T-cell (primary cell): ENCODE measurements at places on chromosomes 3 and 15. TPM values are rescaled to one million over a fixed set of nuclear protein-coding genes. Genes with fewer than 3 reads are reported as not detected.

DNA sequence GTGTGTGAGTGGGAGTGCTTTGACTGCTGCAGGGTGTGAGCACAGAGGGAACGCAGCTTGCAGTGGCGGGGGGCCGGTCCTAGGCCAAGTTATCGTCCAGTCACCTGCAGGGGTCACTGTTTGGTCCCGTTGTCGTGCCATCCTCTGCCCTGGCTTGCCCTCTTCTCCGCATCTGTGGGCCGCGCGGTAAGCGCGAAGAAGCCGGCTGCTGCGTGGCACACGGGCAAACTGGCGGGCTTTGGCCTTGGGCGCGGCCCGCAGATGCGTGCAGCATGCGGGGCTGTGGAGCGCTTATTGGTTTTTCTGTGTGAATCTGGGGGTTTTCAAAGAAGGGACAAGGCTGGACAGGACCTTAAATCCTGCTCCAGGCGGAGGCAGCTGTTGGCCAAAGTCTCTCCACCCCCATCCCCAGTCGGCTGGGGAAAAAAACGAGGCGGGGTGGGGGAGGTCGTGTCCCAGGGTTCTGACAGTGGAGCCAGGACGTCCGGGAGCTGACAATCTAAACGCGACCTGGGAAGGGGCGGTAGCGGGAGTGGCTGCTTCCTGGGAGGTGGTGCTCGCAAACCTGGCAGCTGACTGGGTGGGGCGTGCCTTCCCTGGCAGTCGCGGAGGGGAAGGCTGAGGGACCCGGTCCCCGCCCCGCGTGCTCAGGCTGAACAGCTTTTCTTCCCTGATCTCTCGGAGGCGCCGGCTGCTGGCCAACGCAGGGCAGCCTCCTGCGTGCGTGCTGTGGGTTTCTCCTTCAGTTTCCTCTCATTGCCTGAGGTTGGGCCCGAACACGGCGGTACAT is 39.7 kb upstream of the VEPH1 start:
- DNase-seq = no peak

WDR76 gene
- total RNA-seq = 12.0 TPM

GRCh38 chr15:63287109-63287508 is 9.7 kb downstream of the APH1B start:
- DNase-seq = no peak

DNA sequence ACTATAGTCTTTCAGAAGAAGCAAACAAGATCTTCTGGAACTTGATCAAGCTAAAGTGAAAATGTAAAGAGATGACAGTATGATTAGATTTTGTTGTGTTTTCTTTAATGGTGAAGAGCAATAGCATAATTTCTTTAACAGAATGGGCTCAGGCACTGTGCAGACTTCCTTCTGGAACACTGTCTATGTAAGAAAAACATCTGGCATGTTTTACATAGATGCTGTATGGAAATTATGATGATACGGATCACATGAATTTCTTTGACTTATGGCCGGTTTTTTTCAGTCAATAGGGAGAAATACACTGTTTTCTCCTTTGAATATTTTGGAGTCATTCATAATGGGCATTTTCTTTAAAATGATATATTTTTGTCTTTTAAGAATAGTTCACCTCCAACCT is 42.6 kb downstream of the PHLDB2 start:
- no peak for DNase-seq

GRCh38 chr3:129118745-129119144 is 2.9 kb downstream of the RAB43 start:
- DNase-seq = peak; percentile 51

TIMP4 gene
- total RNA-seq = not detected

GRCh38 chr15:67521783-67522568 is 1.0 kb downstream of the C15orf61 start:
- no peak for DNase-seq

PGBD4 gene
- 3.7 TPM for total RNA-seq

DNA sequence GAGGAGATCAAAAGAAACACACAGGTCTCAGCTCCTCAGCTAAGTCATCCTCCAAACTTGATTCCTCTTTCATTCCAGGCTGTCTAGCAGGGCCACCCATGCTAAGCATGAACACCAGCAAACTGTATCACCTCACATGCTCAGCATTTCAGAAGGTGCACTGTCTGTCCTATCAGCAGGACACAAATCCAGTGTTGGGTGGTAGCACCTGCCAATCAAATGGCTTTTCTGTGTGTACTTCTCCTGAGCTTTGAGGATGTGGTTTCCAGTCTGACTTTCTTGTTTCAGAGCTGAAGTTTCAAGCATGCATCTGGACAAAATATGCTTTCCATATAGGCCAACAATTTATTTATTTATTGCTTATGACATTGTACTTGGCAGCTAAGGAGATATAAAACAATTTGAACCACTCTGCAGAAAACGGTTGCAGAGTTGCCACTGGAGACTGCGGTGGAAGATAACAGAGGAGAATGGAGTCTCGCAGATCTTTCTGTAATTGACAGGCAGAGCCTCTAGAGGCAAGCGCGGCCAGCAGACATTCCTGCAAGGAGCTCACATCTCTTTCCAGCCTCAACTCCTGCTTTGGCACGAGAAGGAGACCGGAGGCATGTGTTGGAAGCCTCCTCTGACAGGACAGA is 167.1 kb upstream of the WNT5A start:
- DNase-seq = no peak

DNA sequence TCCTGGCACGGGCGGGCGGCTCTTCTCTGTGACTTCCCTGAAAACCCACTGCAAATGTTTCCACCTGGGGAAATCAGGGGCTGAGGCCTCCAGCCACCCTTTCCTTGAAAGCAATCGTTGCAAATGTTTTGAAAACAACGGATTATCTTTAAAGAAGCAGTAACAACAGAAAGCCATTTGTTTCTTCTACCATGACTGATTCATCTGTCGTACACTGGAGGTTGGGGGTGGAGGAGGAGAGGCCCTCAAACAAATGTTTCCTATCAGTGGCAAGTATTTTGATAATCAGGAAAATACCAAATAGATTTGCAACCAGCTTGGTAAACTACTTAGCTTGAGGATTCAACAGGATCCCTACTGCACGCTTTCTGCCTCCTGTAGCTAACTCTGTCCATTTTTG is 114.9 kb downstream of the PDZRN3 start:
- DNase-seq = no peak

PAQR9 gene
- not detected for total RNA-seq

DNA sequence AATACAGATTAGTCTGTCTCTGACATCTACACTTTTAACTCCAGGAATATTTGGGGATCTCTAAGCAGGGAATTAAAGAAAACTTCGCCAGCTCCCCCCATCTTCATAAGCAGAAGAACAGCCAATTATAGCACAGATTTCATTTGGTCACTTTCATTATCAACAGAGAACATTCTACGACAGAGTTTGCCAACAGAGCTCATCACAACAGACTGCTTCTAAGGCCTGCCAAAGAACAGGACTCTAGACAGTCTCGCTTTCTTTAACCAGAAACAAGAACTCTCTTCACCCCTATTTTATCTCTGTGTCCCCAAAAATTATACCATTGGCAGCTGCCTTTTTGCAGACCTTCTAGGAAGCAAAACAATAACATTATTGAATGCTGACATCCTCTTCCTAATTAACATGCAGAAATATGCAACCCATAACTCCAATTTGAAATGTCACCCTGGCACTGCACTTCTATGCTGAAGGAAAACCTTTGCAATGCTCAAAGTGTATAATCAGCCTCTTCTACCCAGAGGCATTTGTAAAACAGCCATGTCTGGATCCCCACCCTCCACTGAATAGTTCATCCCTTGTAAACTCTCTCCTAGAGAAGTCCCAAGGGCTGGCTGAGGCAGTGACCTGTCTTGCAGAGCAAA is 552.8 kb downstream of the MAGI1 start:
- no peak for DNase-seq

CSK gene
- 212 TPM for total RNA-seq

GRCh38 chr3:36318621-36319200 is 61.6 kb upstream of the STAC start:
- no peak for DNase-seq

SMAD6 gene
- total RNA-seq = 0.33 TPM

DTWD1 gene
- total RNA-seq = 19.6 TPM

GRCh38 chr15:74011610-74012009 is 17.1 kb downstream of the PML start:
- no peak for DNase-seq

GRCh38 chr3:82129221-82129801 is 367.9 kb upstream of the GBE1 start:
- no peak for DNase-seq

DNA sequence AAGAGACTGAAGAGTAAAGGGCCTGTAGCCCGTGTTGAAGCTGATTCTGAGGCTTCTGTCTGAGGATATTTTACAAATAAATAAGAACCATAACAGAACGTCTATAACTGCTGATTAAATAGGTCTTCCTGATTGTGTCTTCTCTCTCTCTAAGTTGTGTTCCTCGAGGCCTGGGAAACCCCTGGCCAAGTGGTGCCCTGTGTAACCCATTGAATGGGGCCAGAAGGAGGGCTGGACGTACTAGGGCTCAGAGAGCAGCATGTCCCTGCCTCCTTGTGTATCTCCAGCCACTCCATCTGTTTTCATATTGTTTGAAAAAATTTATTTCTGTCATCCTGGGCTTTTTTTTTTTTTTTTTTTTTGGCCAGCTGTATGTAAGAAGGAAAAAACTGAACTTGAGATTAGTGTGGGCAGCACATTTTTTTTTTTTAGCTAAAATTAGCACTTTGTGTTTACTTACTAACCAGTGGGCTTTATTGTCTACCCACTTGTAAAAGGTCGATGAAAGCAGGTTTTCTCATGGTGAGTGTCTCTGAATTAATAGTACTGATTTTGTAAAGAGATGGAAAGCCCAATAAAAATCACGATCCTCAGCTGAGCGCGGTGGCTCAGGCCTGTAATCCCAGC is 10.7 kb downstream of the DHX30 start:
- no peak for DNase-seq

ARPP21 gene
- total RNA-seq = not detected

SLC22A13 gene
- 0.68 TPM for total RNA-seq
